ENCODE measurements at places on chromosomes 1 and 21.

GRCh38 chr1:234975122-234975940 is 153.3 kb downstream of the TOMM20 start:
- no peak for DNase-seq

DNA sequence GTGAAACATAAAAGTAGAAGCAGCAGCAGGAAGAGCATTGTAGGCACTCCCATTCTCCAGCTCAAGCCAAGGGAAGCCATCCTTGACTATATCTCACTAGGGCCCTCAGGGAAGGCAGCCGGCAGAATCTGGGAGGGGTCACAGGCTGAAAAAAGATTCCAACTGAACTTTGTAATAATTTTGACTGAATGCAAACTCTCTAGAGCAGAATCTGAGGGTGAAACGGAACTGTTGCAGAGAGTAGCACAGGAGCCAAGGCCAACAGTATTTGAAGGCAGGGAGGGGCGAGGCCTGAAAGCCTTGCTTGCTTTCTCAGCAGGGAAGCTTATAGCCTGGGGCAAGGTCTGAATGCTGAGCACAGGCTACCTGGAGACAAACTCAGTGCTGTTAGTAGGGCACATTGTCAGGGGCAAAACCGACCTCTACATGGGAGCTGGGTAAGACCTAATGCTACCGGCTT is 180.6 kb downstream of the COL24A1 start:
- no peak for DNase-seq

GRCh38 chr1:148158341-148159003 is 6.4 kb upstream of the NBPF11 start:
- no peak for DNase-seq

- DNase-seq: no peak
Observed at GRCh38 chr1:45198185-45198584, 8.2 kb downstream of the ZSWIM5 start.

- DNase-seq: no peak
Observed at GRCh38 chr1:223048026-223048425, 95.0 kb downstream of the TLR5 start.

- DNase-seq: no peak
Observed at GRCh38 chr1:13797397-13797796, 97.4 kb downstream of the PRDM2 start.

- DNase-seq: no peak
Observed at GRCh38 chr1:69421286-69421685, 146.4 kb upstream of the LRRC7 start.

DNA sequence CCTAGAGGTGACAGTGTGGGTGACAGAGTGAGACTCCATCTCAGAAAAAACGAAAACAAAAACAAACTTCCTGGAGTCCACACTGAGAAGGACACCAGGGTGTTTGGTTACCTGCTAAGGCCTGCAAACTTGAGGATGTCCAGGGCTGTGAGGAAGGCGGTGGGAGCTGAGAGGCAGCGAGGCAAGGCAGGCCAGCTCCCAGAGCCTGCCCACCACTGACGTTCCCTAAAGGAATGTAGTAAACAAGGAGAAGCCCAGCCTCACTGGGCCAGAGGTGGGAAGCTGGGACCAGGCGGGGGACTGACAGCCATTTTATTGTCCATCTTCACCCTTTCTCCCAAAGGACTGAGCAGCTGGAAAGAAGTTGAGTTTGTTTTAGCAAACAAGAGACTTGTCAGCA is 24.1 kb downstream of the SHISA4 start:
- DNase-seq: no peak

DNA sequence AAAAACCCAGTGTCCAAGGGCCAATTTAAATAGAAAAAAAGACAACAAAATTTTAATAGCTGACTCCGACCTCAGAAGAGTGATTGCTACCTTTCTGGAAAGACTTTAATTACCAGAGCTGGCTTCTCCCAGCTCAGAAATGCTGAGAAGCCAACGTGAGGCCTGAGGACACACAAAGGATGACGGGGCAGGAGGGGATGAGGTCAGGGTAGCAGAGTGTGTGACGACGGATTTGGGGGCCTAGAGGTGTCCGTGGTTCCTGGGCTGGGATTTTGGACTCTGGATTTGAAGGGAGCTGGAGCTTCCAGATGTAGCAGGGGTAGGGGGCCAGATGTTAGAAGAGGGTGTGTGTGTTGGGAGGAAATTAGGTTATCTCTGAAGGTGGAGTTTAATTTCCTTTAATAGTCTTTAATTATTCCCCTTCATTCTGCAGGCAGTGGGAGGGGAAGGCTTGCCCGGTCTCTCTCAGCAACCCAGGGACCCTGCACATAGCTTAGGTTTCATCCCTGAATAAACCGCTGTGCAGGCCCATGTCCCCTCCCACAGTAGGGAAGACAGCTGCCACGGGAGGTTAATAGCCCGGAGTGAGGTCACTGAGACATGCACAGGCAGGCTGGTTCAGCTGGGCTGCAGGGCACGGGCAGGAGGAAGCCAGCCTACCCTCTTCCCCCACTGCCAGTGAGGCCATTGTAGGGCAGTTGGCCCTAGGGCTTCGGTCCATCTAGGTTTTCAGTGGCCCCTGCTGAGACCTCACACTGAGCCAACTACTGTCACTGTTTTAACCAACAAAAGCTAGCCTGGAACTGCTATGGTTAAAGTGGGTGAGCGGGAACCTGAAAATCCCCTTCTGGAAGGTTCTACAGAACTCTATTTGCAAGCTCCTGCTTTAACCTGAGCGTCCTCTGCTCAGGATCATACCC is 3.8 kb upstream of the PADI3 start:
- DNase-seq: no peak

GRCh38 chr1:57959531-57960241 is 535.8 kb upstream of the DAB1 start:
- DNase-seq: no peak

DNA sequence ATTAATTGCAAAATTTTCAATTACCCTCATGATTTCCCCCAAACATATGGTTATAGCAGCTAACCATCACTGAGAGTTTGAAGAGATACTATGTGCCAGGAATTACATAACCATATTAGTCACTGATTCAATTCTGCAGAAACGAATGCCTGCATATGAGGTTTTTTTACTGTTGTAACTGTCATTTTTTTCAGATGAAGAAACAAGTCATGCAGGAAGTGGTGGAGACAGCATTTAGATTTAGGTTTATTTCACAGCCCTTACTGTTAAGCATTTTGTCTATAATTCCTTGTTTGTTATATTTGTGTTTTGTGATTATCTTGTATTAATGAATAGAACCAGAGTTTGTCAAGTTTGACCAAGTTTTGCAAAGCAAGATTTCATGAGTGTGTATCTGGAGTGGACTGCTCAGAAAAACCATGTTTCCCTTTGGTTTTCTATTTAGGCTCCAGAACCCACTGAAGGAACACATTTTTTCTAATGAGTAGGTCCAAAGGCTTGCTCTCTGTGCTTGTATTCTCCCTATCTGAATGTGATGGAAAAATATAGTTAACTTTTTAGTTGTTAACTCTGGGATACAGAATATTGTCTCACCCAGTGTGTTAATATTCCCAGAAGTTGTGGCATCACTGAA is 308.5 kb upstream of the ADAMTS5 start:
- DNase-seq: no peak

Measured in pancreas (tissue), 10 donors.